Activated CD4-positive, alpha-beta memory T cell treated with anti-CD3 and anti-CD28 coated beads for 36 hours (primary cell): ENCODE measurements at places on chromosomes 6 and 20.

GRCh38 chr6:130107710-130108109 lies 89.3 kb downstream of the L3MBTL3 start:
- DNase-seq: no peak

DNA sequence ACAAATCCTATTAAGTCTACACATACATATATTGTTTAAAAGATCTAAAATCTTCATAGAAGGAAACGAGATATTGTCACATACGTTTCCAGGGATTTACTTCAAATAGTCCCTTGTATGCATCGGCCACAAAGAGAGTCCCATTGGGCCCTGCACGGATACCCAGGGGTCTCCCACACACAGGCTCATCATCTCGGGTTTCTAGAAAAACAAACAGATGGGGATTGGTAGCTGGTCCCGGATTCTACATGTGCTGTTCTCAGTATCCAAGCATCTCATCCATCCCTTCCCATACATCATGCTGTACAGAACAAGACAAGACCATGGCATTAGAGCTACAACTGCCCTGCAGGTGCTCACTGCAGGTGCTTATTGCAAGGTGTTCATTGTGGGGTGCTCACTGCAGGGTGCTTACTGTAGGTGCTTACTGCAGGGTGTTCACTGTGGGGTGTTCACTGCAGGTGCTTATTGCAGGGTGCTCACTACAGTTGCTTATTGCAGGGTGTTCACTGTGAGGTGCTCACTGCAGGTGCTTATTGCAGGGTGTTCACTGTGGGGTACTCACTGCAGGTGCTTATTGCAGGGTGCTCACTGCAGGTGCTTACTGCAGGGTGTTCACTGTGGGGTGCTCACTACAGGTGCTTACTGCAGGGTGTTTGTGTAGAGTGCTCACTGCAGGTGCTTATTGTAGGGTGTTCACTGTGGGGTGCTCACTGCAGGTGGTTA lies 21.0 kb downstream of the APMAP start:
- DNase-seq: no peak

DNA sequence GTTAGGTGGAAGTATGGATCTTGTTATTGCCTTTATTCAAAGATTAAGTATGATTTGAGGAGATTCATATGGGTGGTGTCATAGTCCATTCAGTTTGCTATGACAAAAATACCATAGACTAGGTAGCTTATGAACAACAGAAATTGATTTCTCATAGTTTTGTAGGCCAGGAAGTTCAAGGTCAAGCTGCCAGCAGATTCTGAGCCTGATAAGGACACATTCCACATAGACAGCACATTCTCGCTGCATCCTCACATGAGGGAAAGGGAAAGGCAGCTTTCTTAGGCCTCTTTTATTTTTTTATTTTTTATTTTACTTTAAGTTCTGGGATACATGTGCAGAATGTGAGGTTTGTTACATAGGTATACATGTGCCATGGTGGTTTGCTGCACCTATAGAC lies 27.7 kb downstream of the ME1 start:
- no peak for DNase-seq

- no peak for DNase-seq
These were observed 80.1 kb upstream of the SHLD1 start for GRCh38 chr20:5670036-5670536.

DNA sequence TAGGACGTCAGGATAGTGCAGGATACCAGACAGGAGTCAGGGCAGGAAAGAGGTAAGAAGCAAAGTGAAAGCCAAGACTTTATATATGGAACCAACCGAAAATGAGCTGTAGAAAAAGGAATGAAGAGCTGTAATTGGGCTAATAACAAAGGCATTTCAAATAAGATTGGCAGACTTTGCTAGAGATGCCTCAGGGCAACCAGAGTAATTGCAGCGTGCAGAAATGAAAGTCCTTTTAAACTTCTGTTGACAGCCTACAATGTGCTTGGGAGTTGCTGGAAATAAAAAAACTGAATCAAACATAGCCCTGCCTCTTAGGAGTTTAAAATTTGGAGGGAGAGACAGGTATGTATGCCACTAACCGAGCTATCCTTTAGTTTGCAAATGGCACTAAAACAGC lies 56.4 kb upstream of the NKX2-4 start:
- DNase-seq: no peak

- DNase-seq: no peak
These were observed 136.7 kb upstream of the CARMIL1 start for GRCh38 chr6:25142506-25142905.

DNA sequence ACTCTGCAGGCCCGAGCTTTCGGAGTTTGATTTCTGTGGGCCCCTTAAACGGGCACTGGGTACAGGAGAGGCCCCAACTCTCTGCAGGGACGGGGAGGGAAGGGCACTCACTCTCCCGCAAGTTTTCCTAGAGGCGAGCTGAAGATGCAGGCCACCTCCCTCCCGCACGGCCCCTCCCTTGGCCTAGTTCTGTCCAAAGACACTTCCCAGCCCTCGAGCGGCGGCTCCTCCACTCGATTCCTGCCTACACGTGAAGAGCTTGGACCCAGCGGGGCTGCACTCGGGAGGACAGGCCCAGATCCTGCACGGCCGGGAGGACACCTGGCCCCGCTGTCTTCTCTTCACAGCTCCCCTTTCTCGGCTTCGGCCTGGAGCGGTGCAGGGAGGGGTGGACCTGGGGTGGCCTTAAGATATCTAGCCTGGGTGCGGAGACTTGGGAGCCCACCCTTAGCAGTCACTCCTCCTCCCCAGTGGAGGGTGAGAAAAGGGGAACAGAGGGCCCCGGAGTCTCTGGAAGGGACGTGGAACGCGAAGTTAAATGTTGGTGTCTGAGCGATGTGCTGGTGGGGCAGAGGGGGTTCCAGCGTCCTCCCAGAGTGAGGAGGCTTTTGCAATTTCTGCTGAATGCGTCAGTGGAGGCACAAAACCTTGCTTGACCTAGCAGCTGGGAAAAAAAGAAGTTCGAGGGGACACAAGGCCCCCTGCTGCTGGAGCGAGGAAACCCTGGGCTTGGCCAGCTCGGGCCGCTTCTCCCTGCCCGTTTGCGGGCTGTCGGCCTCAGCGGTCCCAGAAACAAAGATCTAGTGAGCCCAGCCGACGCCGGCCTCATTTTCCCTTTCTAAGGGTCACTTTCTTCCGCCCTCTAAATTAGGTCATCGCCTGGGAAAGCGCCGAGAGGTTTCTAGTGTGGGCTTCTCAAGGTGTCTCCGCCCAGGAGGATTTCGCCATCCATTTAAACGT lies 4.9 kb downstream of the OLIG3 start:
- no peak for DNase-seq

DNA sequence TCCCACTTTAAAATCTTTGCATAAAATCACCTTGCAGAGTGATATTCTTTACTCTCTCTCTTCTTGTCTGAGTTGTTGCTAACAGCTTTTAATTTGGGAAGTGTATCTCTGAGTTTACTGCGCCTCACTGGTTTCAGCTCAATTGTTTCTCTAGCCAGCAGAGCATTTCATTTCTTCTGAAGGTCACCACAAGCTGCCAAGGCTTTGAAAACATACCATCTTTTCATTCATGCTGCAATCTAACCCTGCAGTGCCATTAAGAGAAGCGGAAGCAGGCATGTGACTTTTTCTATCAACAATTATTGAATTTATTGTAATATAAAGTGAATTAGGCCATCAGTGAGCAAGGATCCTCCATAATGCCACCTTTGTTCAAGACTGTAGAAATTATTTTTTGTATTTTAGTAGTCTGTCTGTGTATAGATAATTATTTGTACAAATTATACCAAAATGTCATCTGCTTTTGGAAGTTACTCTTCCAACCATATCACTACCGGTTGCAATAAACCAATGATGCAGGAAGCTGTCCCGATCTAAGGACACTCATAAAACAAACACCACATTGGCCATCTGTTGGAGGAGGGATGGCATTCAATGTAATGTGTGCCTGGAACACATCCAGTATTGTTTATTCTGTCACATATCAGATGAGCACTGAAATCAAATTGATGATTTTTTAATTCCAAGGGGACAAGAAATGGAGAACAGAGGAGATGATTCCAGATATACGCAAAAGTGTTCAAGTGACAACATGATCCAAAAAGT lies 26.8 kb downstream of the HS3ST5 start:
- DNase-seq: no peak

GRCh38 chr6:126227833-126228702 lies 111.8 kb upstream of the CENPW start:
- no peak for DNase-seq

DNA sequence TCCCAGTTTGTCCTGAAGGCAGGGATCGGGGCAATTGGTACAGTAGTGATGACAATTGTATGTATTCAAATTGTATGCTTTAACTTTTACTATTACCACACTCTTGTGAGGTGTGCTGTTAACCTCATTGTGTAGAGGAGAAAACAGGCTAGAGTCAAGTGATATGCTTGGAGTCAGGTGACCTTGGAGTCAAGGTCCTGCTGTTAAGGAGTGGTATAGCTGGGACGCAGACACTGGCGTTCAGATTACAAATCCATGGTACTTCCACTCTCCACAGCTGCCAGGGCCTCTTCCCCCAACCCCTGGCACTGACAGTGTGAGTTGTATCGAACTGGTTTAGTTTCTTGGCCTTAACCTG lies 10.5 kb downstream of the CNPY3 start:
- DNase-seq: no peak

DNA sequence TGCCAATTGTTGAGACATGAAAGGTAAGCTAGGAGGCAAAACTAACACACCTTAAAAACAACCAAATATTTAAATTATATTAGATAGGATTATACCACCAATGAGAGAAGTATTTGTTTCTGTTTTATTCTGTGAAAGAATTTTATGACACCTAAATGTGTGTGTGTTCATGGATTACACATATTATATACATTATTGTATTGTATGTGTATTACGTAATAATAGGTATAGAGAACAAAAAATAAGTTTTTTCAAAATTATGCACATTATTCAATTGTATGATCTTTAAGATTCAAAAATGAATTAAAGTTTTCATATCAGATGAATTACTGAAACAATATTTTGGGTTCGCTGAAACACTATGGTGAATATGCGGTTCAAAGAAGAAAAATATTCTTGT lies 84.3 kb upstream of the FABP7 start:
- no peak for DNase-seq

DNA sequence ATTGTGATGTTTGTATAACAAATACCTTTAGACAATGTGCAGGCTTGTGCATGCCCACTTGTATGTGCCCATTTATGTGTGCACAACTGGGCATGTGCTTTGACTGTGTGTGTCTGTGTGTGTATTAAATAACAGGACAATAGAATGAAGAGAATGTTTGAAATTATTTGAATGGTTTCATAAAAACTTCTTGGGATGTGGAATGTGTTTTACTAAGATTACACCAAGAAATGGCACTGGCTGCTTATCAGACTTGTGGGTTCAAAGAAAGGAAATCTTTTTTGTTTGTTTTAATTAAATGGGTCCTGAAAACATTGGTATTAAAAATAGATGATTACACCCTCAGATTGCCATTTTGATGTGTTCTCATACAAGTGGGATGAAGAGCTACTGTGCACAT lies 191.6 kb upstream of the CCN2 start:
- DNase-seq: no peak

DNA sequence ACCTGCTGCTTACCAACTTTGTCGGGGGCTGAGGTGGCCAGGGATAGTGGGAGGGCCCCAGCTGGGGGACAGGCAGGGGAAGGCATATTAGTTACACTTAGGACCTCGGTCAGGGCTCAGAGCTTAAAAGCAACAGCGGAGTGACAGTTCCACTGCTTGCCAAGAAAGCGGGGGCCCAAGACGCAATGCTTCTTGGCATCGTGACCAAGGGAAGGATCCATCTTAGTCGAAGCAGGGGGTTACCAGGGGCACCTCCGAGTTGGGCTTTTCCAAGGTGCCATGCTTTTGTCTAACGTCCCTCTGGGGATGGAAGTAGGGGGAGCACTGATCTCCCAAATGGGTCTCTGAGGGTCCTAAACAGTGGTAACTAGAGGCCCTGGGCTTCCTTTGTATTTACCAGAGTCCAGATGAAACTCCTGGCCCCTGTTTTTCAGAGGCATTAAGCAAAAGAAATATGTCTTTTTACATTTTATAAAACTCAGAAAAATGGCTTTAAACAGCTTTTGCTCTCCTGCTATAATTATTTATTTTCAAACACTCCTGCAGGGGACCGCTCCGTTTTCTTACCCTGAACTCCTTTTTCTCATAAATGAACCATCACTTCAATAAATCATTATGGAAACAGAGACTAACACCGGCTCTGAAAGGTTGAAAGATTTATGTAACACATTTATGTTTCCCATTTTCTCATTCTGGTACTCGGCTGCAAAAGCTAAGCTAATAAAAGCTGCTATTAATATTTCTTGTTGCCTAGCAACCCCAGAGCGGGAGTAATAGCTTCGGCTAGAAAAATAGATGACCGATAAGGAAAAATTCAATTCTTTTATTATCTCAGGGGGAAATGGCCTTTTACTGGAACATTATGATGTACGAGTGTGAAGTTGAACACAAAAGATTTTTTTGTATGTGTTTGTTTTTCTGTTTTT lies 100.4 kb downstream of the TOX2 start:
- DNase-seq: no peak

DNA sequence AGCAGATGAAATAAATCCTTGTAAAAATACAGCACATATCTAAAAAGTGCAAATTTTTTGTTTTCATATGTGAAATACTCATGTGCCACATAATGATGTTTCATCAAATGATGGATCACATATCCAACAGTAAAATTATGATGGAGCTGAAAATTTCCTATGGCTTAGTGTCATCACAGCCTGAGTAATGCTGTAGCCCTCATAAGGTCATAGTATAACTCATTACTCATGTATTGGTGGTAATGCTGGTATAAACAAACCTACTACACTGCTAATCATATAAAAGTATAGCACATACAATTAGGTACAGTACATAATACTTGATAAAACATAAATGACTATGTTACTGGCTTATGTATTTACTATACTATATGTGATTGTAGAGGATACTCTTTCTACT lies 12.9 kb downstream of the TSPYL1 start:
- no peak for DNase-seq

GRCh38 chr20:44004306-44004915 lies 89.8 kb downstream of the TOX2 start:
- no peak for DNase-seq

- no peak for DNase-seq
These were observed 268.5 kb upstream of the MARCKS start for GRCh38 chr6:113588646-113589045.

DNA sequence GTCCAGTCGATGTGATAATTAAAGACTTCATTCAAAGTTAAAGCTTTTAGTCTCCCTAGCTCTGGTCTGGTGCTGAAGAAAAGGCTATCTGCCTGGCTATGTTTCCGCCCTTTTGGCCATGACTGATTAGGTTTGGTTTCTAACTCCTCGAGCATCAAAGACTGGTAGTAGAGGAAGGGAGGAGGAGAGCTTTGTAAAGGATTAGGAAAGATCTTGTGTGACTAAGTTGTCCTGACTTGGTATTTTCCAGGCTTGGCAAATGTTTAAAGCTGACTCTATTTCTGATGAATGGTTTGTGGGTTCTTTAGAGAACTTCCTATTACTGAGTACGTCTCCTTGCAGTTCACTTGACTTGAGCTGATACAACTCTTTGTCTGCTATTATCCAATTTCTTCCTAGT lies 312.9 kb downstream of the GJA1 start:
- DNase-seq: no peak

DNA sequence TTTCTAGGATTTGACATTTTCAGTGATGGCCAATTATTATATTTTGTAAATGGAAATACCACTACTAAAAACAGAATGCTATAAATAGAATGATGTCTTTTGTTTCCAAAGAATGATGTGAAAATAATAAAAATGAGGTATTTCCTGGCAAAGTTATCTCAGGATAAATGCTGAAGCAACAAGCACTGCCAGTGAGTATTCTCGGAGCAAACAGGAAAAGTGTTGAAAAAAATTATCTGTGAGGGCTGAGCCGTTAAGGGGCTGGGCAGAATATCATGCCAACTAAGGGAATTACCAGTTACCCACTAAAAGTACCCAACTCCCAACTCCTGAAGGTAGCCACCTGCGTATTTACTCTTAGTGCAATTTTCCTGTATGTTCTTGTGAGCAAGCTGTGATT lies 23.6 kb upstream of the SCAF8 start:
- DNase-seq: no peak
